SW 1271 (cell line): ENCODE measurements at places on chromosomes 13 and 19.

- DNase-seq: no peak
These were observed 69.6 kb downstream of the RNASEH2B start for GRCh38 chr13:50979187-50979586.

- DNase-seq: no peak
These were observed 86.3 kb upstream of the SLC15A1 start for GRCh38 chr13:98838776-98839175.

GRCh38 chr19:40376286-40376862 is 13.6 kb downstream of the HIPK4 start:
- DNase-seq: no peak

DNA sequence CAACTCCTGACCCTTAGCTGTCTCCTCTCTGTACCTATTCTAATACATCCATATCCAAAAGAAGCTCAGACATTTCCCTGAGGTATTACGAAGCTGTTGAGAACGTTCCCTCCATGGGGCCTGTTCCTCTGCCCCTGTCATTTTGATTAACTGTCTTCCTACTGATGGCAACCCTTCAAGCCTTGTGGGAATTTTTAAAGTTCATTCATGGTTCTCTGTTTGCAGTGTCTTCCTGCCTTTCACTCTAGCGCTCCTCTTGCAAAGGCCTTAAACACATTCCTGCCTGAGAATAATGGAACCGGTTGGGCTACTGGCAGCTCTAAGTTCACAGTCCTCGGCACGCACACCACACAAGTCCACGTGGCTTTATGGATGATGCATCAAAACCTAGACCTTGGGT is 66.1 kb downstream of the LHFPL6 start:
- no peak for DNase-seq

DNA sequence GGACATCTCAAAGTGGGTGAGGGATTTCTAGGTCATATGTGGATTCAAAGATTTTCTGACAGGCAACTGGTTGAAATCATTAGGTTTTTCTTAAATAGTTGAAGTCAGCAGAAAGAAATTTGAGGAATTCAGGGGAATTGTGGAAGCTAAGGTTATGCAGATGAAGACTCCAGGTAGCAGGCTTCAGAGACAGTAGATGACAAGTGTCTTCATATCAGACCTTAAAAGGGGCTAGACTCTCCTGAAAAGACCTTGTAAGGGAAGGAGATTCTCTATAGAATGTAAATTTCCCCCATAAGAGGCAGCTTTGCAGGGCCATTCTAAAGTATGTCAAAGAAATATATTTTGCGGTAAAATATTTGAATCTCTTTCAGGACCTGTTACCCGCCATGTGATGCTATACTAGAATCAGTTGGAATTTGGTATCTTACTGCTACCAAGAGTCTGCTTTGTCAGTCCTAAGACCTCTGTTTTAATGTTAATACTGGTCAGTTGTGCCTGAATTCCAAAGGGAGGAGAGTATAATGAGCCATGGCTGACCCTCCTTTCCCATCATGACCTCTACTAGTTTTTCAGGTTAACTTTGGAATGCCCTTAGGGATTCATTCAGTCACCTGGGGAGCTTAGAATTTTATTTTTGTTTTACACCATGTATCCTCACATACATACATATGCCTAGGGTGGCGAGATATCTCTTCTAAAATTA is 1115.5 kb upstream of the SLC10A2 start:
- DNase-seq: no peak

- no peak for DNase-seq
These were observed 5.4 kb upstream of the LRFN1 start for GRCh38 chr19:39325778-39326665.

GRCh38 chr19:56976300-56976699 is 135.8 kb upstream of the PEG3 start:
- DNase-seq: no peak

DNA sequence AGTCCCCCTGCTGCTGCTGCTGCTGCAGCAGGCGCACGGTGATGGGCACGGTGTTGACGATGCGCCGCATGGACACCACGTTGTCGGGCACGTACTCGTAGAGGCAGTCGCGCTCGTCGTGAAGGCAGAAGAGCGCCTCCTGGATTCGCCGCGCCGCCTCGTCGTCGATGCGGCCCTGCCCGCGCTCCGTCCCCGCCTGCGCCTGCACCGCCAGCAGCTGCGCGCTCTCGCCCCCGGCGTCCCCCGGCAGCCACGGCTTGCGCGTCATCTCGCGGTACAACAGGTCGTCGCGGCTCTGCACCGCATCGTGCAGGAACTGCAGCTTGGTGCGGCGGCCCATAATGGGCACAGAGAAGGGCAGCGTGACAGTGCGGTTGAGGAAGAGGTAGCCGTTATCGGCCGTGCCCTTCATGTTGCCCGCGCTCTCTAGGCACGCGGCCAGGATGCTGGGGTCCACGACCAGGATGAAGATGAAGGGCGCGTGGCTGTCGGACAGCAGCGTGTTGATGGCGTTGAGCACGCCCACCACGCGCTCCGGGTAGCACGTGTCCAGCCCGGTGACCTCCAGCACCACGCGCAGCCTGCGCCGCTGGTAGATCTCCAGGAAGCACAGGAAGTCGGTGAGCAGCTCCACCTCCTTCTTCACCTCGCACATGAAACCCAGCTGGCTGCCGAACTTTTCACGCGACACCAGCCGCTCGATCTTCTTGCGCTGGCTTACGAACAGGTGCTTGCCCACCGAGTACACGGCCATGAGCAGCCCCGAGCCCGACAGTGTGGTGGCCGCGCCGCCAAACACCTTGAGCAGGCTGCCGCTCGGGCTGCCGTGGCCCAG is 8.1 kb downstream of the NKPD1 start:
- DNase-seq: no peak

DNA sequence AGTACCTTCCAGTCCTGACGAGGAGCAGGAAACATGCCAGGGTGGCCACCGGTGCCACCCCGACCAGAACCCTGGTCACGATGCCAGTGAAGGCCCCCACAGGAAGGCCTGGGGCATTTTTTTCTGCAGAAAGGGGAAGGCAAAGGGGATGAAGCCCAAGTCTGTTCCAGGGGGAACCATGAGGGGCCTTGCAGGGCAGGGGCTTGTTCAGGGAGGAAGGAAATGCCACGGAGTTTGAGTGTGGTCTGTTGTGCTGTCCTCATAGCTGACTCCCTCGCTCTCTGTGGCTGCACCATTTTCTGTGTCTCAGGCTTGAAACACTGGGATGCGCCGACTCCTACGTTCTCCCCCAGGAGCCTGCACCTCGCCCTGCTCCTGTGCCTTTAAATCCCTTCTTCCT is 27.5 kb upstream of the CEACAM1 start:
- DNase-seq: no peak

DNA sequence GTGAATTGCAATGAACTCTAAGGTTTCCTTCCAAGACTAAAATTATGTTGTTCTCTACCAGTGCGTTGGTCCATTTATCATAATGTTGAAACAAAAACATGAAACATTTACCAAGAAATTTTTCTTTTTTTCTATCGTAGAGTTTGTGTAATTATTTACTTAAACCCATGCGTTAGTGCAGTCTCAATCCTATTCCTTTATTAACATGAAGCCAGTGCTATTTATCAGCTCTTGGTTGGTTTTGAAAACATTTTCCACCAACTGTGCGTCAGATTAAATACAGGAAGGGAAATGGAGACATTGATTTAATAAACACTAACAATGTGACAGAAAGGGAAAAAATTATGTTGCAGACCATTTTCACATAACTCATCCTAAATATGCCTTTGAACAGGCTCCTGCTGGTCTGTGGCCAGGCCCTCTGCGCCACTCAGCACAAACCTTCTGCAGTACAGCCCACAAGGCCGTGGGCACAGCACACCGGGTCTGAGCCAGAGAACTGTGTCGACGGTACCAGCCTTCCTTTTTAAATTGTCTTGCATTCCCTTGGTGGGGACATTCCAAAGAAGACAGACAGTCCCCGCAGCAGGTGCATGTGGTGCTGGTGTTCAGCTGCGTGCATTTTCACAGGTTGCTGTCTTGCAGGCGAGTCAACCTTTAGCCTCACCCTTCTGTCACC is 135.8 kb downstream of the SHISA2 start:
- DNase-seq: no peak

DNA sequence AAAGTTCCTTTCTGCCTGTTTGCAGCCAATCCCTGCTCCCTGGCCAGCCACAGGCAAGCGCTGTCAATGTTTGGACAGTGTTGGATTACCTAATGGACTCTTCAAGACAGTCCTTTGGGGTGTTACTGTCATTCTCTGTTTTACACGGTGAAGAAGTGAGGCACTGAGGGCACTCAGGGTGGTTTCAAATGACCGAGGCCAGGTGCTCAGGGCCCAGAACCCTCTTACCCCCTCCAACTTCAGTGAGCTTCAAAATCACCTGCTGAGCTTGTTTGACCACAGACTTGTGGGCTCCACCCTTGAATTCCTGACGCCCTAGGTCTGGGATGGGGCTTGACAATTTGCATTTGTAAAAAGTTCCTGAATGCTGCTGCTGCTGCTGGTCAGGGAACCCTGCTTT is 97.9 kb downstream of the GGACT start:
- no peak for DNase-seq
